ENCODE measurements at places on chromosomes 2 and 18.

DNA sequence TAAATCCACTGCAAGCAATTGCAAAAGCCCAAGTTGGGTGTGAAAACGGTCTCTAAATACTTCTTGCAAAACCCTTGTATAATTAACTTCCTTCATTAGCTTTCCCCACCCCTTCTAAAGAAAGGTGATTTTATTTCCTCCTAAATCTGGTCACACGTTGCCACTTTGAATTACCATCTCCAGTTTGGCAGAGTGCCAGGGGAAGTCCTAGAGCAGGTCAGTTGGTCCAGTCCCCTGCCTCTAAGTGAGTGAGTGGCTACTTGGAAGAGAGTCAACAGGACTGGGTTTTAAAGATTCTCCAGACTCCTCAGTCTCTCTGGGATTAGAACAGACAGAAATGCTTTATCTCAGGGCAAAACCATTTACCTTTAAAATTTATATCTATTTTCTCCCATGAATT, 18.7 kb upstream of the LYPD6B start:
- no peak for DNase-seq

GRCh38 chr2:197071213-197071612, 144.7 kb upstream of the PGAP1 start:
- DNase-seq: no peak

- DNase-seq: no peak
Measured at GRCh38 chr2:174522553-174522952, 35.7 kb upstream of the GPR155 start.

DNA sequence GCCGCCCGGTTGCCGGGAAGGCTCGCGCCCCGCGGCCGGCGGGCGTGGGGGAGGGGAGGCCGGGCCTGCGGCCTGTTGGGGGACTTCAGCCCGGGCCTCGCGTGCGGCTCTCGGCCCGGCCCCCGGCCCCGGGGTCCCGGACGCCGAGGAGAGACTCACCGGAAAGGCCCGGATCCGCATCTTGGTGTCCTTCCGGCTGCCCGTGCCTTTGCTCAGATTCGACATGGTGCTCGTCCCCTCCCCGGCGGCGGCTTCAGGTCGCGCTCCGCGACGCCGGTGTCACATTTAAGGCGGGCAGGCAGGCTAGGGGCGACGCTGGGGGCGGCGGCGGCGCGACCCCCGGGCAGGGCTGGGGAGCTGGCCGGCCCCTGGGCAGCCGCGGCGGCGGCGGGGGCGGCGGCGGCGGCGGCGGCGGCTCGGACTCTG, 365 bp downstream of the CUL3 start:
- DNase-seq: peak; percentile 67

DNA sequence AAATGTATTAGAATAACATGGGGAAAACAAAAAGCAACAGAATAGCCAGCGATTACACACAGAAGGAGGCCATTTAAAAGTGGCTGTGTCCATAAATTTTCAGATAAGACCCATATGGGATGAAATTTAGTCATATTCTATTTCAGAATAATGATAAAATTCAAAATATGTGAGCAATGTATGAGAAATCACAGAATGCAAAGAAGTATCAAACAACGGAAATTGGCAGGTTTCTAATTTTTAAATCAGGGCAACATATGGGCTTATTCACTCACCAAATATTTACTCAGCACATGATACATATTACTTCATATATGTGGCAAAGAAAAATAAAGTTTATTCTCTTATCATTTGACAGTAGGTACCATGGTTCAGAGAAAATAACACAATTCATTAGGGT, 208.5 kb downstream of the GRB14 start:
- no peak for DNase-seq

GRCh38 chr18:48627216-48627615, 88.4 kb downstream of the CTIF start:
- DNase-seq: no peak
